ENCODE measurements at places on chromosomes 12 and 14.

DNA sequence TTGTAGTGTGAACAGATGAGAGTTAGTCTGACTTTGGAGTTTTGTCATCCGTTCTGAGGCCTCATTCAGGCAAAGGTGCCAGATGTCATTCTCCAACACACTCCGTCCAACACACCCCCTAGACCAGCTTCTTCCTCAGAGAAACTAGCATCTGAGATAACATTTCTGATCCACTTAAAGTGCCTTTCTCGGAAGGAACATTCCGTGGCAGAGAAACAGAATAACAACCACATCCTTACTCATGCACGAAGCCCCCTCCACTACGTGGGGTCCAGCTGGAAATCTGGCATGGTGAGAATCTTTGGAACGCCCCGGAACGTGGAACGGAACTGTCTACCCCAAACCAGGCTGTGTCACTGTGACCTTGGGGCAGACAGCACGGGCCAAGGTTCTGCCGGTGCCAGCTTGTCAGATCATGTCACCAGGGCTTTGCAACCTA is 17.0 kb upstream of the BCL7A start:
- no peak for DNase-seq

GRCh38 chr14:94601884-94602391 is 10.3 kb upstream of the SERPINA3 start:
- DNase-seq = no peak

GRCh38 chr14:36944307-36945010 is 227.9 kb downstream of the SLC25A21 start:
- no peak for DNase-seq

DNA sequence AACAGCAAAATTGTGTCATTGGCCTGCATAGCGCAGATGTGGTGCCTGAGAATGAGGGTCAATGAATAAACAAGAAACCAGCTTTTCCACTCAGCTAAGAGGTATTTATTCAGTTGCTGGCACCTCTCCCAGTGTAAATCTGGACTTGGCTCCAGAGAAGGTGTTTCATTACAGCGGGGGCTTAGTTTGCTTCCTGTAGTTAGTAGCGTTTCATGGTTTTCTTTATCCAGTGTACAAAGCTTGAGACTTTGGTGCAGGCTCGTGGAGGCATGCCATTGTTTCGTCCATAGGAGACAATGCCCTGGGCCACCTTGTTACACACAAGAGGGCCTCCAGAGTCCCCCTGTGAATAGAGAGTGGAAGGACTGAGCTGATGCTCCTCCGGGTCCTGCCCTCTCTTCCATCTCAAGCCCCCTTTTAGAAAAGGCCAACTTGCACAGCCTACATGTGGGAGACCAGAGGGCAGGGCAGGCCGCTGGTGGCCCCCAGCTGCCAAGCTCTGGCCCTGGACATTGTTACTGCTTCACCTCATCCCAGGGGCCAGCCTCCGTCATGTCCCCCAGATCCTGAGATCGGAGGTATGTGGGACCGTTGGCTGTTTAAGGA is 3.0 kb downstream of the GZMB start:
- DNase-seq = no peak

- no peak for DNase-seq
Measured at GRCh38 chr14:23445773-23446172, 10.3 kb upstream of the MYH7 start.

- DNase-seq = no peak
Measured at GRCh38 chr12:31015215-31015614, 58.4 kb upstream of the DDX11 start.

DNA sequence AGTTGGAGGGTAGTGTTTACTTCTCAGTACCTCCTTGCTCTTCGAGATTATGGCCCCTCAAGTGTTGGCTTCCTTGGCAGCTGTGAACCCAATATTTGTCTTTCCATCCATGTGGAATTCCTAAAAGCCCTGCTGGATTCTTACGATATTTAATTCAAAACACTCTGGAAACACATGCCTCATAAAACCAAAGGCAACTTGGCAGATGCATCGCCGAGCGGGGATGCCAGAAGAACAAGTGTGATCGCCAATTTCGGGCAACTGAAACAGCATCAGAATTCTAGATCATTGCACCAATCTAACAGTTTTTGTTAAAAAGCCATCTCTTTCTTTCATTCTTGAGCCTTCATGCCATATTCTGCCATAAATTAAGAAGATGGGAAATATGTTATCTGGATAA is 934.4 kb downstream of the AACS start:
- DNase-seq = no peak

DNA sequence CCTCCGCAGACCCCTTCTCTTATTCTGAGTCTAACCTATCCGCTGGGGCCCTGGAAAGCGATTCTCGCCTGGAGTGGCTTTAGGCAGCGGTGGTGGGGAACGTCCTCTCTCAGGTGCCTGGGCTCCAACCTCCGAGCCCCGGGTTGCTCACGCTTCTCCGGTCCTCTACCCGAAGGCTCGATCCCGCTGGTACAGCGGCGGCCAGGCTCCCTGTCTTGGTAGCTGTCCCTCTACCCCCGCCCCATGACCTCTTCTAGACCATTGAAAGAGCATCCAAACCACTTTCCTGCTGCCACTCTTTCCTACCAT is 505 bp upstream of the HEBP1 start:
- DNase-seq = no peak

- DNase-seq = no peak
Measured at GRCh38 chr14:101991352-101991751, 27.0 kb downstream of the DYNC1H1 start.

DNA sequence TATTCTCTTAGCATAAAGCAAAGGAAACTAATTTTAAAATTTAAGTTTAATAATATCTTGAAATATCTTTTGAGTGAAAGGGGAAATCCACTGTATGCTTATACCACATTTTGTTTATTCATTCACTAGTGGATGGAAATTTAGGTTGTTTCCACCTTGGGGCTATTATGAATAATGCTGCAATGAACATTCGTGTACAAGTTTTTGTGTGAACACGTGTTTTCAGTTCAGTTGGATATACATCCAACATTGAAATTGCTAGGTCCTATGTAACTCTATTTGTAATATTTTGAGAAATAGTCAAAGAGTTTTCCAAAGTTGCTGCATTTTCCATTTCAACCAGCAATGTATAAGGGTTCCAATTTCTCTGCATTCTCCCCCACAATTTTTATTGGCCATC is 83.7 kb upstream of the ETV6 start:
- DNase-seq = no peak

DNA sequence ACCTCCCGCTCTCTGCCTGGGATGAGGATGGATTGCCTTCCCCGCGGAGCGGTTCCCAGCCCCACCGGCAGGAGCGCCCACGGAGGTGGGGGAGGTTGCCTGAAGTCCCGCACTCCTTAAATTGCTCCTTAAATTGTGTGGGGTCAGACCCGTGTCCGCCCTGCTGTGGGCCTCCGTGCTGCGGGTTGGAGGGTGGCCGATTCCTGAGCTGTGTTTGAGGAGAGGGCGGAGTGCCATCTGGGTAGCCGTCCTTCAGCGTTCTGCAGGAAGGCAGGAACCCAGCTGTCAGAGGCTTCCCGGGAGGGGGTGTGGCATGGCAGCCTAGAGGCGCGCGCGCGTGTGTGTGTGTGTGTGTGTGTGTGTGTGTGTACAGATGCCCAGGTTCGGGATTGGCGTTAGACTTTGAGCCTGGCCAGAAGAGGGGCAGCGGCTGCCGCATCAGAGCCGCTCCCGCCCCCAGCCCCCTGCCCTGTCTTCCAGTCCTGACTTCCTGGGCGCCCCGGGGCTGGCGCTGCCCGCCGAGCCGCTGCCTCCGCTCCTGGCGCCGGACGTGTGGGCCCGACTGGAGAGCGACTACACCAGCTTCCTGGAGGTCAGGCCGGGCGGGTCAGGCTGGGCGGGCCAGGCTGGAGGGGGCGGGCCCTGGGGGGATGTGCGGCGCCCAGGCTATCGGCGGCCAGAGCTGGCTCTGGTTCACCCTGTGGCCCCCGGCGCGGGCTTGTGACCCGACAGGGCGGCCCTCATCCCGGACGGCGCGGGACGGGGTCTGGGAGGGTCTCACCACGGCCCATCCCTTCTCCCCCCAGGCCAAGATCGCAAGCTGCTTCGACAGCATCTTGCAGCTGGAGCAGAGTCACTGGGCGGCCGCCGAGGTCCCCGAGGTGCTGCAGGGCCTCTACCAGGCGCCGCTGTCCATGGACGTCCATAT is 9.2 kb downstream of the EXOC3L4 start:
- no peak for DNase-seq

- DNase-seq = no peak
Measured at GRCh38 chr12:49515266-49515665, 23.6 kb upstream of the KCNH3 start.

DNA sequence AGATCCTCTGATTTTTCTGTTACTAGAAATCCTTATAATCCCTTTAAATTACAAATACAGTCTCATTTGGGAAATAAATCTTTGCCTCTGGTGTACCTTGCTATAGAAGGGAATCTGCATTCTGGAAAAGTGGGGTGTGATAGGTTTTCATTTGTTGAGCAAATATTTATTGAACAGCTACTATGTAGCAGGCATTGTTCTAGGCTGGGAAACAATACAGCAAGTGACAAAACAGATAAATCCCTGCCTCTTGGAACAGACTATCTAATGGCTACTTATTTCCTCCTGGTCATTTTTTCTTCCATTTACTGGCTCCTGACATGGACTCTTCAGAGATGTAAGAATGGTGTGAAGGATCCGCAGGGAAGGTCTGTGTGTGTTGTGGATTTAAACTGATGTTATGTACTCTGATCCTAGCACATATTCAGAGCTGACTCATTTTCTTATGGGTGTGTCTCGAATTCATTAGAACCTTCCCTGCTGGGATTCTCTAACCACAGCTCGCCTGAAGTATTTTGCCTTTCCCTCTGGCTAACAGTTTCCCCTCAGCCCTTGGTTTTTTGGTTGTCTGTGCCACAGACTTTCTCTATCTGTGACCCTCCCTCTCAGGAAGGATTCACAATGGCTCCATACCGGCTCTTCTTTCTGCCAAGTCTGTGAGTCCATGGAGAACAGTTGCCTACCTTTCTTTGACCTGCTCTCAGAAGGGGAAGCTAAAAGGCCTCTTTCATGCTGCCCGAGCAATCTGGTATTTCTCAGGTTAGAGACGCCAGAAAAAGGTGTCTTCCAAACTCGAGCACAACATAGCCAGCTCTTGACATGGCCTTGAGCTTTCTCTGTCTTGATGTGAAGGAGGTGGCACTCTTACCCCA is 53.7 kb downstream of the TMTC2 start:
- DNase-seq = no peak

DNA sequence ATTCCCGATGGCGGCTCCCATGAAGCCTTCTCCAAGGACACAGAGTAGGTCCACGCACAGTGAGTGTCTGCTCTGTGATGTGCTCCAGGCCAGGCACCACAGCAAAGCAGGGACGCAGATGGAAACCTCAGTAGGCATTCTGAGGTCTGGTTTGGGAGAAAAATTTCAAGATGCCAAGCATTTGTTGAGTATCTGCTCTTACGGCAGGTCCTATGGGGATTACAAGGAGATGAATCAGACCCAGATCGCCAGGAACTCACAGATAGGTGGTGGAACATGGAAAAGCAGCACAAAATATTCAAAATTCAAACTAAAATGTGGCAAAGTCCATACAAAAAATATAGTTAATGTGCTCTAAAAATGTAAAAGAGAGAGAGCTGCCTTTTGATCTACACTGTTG is 684.9 kb upstream of the TMEM132C start:
- DNase-seq = no peak

- no peak for DNase-seq
Measured at GRCh38 chr14:39109893-39110715, 4.0 kb upstream of the GEMIN2 start.

DNA sequence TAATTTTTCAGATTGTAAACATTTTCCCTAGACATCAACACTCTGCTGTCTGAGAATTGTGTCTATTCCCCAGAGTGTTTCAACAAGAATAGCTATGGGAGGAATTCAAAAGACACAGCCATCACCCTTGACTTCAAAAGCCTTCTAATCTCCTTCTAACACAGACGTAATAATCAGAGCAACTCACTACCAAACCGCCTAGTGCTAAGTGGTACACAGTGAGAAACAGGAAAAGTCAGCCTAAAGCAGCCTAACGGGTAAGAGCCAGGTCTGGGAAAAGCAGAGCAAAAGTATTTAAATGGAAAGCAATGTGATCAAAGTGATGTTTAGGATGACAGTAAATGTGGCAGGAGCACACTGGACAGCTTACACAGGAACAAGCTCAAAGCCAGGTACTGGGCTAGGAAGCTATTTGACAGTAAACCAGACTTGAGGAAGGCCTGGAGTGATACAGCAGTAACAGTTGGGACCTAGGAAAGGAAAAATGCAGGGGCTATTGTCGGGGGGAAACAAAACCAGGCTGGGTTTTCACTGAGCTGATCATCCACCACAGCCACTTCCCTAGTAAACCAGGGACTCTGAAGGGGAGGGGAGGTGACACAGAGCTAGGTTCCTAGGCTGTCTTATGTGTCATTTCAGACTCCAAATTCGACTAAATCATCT is 29.4 kb downstream of the CORO1C start:
- no peak for DNase-seq

GRCh38 chr12:53096759-53097158 is 708 bp upstream of the IGFBP6 start:
- DNase-seq = no peak

DNA sequence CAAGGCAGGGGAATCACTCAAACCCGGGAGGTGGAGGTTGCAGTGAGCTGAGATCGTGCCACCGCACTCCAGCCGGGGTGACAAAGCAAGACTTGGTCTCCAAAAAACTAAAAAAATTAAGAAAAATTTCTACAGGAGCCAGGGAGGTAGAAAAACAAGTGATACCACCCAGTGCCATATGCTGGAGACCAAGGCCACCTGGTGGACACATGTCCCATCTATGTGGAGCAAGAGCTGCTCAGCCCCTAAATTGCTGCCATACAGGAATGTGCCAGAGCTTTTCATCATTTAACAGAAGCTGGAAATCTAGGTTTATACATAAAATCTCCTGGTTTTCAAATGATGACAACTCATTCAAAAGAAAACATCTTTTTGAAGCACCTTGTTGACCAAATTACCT is 61.4 kb upstream of the ELK3 start:
- DNase-seq = no peak

- DNase-seq = no peak
Measured at GRCh38 chr12:57234233-57234570, 4.7 kb downstream of the SHMT2 start.

GRCh38 chr14:69424149-69424923 is 25.8 kb downstream of the SLC39A9 start:
- DNase-seq = no peak

GRCh38 chr14:96341323-96341722 is 21.8 kb downstream of the ATG2B start:
- no peak for DNase-seq
